HS-5 (cell line): ENCODE measurements at places on chromosomes 13 and 19.

DNA sequence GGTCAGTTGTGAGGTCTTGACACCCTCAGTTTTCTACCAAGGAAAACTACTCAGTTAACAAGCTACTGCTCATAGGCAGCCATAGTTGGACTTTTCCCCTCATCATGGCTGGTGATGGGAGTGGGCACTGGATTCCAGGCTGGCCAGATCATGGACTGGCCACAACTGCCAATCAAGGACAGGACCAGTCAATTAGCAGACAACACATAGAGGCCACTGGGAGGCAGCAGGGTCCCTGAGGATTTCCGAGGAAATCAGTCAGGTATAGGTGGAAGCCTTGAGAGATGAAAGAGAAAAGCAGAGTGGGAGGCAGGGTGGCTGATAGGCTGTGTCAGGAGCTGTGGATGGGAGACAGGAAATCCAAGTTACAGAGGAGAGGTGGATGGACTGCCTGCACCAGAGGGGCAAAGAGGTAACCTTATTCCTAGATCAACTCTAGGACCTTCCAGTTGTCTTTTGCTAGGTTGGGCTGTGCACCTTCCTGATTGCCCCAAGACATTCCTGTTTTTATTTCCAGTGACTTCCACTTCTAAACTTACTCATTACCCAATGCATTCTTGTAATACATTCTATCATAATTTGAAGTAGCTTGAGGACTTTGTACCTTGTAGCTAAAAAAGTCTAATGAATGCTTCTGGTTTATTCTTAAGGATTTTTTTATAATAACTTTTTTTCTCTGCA lies 361.8 kb downstream of the KCNRG start:
- no peak for DNase-seq

DNA sequence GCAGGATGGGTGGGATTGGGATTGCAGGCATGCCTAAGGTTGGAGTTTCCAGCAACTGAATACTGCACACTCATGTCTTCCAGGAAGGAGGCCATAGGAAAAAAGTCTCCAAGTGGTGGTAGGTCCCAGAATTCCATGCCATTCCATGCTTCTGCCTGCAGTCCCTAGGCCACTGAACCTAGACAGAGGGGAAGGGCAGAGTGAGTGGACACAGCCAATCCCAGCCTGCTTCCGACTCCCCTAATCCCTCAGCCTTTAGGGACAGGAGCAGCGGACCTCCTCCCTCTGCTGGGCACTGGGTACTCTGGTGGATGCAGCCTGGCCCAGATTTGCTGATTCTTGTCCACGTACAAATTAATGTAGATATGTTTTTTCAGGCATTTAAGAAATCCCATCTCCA lies 17.0 kb downstream of the VSTM2B start:
- DNase-seq, result no peak

GRCh38 chr13:22081430-22081829 lies 410.6 kb downstream of the FGF9 start:
- DNase-seq, result no peak

DNA sequence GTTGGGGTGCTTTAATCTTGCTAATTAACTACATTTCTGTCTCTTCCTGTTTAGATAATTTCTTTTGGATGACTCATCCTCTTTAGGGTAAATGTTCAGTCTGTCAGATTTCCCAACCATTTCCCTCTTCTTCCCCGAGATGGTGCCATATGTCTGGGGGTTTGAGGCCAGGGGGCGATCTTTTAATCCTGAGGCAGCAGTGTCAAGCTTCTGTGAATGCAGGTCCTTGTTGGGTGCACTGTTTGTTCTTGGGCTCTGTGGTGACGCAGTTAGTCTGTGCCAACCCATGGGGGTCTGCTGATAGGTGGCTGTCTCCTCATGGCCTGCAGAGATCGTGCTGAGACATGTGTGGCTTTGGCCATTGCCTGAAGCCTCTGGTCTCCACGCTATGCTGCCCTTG lies 420.4 kb downstream of the NDFIP2 start:
- no peak for DNase-seq
